ENCODE measurements at places on chromosomes 2 and 18.

DNA sequence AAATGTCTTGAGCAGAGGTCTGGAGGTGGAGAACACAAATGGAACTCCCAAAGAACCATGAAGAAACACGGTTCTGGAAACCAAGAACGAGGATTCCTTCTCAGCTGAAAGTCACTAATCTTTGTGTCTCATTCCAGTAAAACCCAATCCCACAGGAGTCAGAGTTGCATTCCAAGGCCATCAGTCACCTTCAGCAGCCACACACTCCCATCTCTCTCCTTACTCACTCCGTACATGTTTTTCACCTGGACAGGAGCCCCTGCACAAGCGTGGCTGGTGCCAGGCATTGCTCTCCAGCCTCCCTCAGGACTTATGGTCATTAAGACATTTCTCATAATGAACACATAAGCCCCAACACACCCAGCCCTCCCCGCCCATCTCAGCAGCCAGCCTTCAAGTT is 175.4 kb upstream of the SIX2 start:
- no peak for DNase-seq

DNA sequence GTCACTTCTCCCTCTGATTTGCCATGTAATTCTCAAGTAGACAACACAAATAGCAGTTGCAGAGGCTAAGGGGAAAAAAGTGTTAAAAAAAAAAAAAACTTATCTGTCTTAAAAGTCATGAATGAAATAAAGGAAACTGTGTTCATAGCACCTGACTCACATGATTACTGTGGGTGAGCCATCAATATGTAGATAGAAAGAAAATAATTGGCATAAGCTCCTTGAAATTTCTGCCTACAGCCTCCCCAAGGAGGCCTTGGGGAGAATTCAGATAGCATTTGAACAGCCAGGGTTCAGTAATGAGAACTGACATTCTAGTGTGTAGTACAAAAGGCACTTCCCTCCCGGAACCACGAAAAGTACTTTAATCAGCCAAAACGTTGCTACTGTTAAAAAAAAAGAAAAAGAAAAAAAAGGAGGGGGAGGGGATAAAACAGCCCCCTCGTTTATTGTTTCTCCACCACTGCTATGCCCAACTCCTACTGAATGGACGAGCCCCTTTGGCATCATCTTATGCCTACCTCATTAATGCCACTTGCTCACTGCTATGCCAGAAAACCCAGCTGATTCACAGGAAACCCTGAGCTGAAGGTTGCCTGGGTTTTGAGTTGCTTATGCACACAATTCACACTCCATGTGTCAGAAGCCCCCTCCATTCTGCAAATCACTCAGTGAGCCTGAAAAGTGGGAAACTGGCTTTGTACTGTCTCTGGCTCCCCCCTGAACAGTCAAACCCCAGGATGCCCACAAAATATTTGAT is 65.5 kb upstream of the KLF7 start:
- no peak for DNase-seq

GRCh38 chr2:47272905-47273758 is 118.0 kb upstream of the STPG4 start:
- no peak for DNase-seq

GRCh38 chr2:37156071-37156856 is 516 bp downstream of the EIF2AK2 start:
- DNase-seq = peak; percentile 55

All from activated CD4-positive, alpha-beta T cell treated with anti-CD3 and anti-CD28 coated beads for 1 hour (primary cell).